ENCODE measurements at places on chromosomes 4 and X. TPM values are rescaled to one million over a fixed set of nuclear protein-coding genes. Genes with fewer than 3 reads are reported as not detected.

Gene ZAR1
- polyA plus RNA-seq = not detected

Gene NR3C2
- polyA plus RNA-seq = 0.15 TPM

- peak; percentile 73 for DNase-seq
Measured at GRCh38 chr4:153131596-153131995, 72.6 kb upstream of the TRIM2 start.

Gene HS3ST1
- not detected for polyA plus RNA-seq

DNA sequence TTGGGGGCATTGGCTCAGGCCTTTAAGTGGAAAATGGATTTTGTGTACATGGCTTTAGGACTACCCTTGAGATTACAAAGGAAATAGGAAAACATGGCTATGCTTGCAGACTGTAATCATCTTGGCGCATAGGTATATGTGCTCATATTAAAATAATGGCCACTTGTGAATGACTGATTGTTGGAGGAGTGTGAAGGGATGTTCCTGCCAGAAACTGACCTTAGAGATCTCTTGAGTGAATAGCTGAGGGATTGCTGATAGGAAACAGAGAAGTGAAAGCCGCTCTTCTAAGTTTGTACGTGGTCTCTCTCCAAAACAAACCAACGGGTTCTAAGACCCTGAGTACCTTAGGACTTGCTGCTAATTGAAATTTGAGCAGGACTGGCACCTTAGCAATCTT is 186.0 kb downstream of the MGST2 start:
- no peak for DNase-seq

- no peak for DNase-seq
Measured at GRCh38 chr4:91127192-91127591, 1000.0 kb downstream of the CCSER1 start.

GRCh38 chr4:538542-539142 is 37.5 kb downstream of the TMEM271 start:
- no peak for DNase-seq

Gene NPNT
- not detected for polyA plus RNA-seq

Gene UGT2B28
- polyA plus RNA-seq = not detected

- DNase-seq = peak; percentile 30
Measured at GRCh38 chr4:121788896-121789295, 12.2 kb upstream of the EXOSC9 start.

- DNase-seq = no peak
Measured at GRCh38 chr4:156725257-156725656, 246.3 kb downstream of the PDGFC start.

DNA sequence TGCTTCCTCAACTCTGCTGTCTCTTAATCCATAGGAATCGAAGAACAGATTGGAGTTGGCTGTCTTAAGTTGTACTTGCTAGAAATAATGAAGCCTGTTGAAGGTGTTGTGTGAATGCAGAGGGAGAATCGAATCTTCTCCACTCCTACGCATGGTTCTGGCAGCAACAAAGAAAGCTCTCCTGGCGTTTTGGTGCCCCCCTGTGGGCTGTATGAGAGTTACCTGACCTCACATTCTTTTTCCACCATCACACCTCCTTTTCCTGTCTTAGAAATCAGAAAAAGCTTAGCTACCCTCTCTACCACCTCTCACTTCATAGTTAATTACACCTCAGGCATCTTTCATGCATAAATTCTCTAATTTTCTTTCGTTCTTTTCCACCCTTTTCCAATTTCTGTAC is 16.3 kb downstream of the KLF8 start:
- DNase-seq = peak; percentile 66
